ENCODE measurements at places on chromosomes 6 and 20.

- DNase-seq, result peak; percentile 37
Measured at GRCh38 chr6:157982102-157982562, 469 bp downstream of the SYNJ2 start.

- no peak for DNase-seq
Measured at GRCh38 chr6:85412911-85413430, 36.9 kb upstream of the NT5E start.

GRCh38 chr6:88730611-88731011, 232.8 kb downstream of the RNGTT start:
- no peak for DNase-seq

DNA sequence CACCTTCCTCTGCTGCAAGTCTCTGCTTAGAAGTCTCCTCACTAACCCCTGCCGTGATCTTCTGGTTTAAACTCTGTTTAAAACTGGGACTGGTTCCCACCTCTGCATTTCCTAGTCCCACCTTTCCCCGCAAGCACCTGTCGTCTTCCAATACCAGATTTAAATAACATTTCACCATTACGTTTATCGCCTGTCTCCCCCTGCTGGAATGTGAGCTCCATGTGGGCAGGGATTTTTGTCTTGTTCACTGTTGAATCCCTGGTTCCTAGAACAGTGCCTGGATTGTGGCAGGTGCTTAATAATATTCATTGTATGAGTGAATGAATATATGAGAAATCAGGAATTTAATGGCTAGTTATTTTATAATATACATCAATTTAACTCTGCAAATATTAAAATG, 2.7 kb downstream of the GUCA1A start:
- no peak for DNase-seq

GRCh38 chr6:109793792-109794191, 102.7 kb downstream of the FIG4 start:
- no peak for DNase-seq

- no peak for DNase-seq
Measured at GRCh38 chr6:88366672-88367071, 200.5 kb upstream of the CNR1 start.

DNA sequence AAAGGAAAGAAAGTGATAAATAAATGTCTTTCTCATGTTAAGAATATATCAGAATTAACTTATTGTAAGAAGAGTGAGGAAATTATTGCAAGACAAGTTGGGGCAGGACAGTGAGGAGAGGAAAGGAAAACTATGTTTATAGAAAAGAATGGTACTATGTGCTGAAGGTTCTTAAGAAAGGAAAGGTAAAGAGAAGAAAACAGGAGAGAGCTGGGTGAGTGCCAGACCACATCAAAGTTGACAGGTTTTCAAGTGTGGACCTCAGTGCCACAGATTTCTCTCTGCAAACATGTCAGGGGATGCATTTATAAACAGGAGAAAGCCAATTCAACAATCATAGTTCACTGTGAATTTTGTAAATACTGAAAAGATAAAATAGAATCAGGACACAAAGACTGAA, 439.2 kb downstream of the PKHD1 start:
- DNase-seq, result no peak

DNA sequence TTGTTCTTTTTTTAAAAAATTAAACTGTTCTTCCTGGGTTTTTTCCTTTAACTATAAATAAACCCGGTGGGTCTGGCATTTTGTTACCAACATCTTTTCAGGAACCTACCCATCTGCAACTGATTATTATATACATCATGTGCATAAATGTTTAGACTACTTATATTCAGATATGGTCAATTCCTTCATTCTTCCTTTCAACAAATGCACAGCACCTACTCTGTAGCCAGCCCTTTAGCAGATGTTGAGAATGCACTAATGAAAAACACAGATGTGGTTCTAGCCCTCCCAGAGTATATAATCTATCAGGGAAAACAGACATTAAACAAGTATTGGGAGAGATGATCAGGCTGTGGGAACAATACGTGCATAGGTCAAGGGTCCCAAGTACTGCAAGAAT, 237.1 kb downstream of the UST start:
- no peak for DNase-seq

DNA sequence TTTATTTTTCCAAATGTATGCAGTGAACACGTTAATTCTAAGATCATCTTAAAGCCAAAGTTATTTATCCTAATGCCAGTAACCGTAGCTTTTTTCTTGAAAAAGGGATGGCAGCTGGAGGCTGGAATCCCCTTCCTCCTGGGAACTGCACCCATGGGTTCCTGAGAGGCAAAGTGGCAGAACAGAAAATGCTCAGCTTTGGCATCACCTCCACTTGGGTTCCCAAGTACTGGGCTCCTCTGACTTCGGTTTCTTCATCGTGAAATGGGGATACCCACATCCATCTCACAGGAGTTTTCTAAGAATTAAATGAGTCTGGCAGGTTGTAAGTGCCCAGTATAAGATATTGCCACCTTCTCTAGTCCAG, 6.2 kb upstream of the DDX43 start:
- no peak for DNase-seq

Data from activated naive CD4-positive, alpha-beta T cell treated with anti-CD3 and anti-CD28 coated beads, Interleukin-2, amount 50 U/mL, for 72 hours (primary cell).